Activated naive CD4-positive, alpha-beta T cell treated with Interleukin-2 at 50 U/mL for 16 hours (primary cell): ENCODE measurements at places on chromosomes 1 and 21.

DNA sequence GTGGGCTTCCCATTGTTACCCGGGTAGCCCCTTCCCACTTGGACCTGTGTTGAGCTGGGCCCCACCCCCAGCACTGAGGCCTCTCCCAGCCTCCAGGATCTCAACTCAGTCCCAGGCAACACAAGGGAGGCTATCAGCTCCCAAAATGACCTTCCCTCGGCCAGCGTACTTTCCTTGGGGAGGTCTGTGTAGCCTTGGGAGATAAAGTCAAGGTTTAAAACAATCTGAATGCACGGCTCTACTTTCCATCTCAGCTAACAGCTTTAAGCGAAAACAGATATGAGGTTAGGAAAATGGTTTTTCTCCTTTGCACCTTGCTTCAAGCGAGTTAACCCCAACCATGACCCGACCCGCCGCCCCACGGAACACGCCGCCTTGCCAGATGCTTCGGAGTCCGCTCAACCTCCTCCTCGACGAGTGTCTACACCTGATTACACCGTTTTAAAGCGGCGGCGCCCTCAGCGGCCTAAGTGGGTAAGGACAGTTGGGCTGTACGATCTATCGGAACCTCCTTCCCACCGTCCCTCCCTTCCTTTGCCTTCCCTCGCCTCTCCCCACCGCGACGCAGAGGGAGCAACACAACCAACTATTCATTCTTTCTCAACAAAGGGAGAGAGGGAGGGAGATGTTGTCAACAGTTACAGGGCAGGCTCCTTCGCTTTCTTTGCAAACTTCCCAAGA lies 1.1 kb downstream of the BCAR3 start:
- DNase-seq, result peak; percentile 40

GRCh38 chr1:90622666-90623065 lies 94.4 kb downstream of the BARHL2 start:
- no peak for DNase-seq

GRCh38 chr1:60581455-60582220 lies 500.7 kb upstream of the NFIA start:
- no peak for DNase-seq

- no peak for DNase-seq
Observed at GRCh38 chr1:40300249-40300567, 16.9 kb downstream of the COL9A2 start.

DNA sequence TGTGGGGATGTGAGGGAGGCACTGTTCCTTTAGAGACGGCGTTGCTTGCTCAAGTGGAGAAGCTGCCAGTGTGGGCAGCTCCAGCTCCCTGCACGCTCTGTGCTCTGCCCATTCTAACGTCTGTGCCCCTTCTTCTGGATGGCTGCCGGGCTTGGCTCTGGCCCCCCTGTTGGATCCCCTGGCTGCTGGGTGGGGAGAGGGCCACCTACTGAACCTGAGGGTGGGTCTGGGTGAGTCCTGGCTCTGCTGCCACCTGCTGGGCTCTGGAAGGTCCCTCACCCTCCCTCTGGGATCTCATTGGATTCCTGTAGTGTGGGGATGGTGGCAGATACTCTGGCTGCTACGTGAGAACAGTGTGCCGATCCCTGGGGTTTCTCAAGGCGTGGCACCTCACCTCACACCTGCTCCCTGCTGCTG lies 5.0 kb downstream of the PFKL start:
- peak; percentile 52 for DNase-seq

DNA sequence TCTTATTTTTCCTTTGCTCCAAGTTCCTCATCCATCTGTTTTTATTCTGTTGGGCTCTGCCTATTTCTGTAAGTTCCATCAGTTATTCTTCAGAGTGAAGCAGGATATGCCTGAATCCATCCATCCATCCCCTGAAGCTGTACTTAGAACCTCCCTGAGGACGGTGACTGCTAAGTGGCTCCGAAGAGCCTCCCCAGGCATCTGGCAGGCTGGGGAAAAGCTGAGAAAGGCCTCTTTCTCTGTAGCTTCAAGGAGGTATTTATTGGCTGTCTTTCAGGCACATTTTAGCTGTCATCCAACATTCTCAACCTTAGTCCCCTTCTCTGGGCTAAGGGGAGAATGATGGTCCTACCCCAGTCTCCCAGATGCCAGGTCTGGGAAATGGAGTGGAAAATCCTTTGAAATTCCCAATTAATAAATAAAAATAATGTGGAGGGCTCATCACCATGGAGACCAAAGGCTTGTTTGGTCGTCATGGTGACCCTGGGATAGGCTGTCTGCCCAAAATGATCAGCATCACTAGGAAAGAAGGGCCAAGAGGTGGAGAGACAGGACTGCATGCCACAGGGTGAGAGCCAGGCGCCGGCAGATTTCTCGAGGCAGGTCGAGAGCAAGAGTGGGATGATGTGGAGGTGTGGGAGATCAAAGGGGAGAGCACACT lies 82.0 kb downstream of the UBIAD1 start:
- DNase-seq, result no peak

DNA sequence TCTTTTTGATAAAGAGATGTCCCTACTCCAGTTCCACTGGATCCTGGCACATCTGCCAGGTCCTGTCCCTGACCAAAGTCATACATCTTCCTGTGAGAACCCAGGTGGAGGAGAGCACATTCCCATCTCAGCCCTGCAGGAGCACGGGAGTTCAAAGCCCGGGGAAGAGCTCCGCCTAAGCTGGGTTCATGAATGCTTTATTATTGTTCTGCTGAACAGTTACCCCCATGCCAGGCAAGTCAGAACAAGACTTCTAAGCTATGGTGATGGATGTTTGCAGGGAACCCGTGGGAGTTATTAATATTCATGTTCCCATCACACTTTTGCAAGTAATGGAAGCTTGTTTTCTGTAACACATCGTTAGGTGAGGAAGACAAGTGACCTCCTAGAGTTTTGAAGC lies 62.9 kb downstream of the SEC16B start:
- no peak for DNase-seq

GRCh38 chr21:30714456-30714855 lies 4.1 kb downstream of the KRTAP21-3 start:
- no peak for DNase-seq

DNA sequence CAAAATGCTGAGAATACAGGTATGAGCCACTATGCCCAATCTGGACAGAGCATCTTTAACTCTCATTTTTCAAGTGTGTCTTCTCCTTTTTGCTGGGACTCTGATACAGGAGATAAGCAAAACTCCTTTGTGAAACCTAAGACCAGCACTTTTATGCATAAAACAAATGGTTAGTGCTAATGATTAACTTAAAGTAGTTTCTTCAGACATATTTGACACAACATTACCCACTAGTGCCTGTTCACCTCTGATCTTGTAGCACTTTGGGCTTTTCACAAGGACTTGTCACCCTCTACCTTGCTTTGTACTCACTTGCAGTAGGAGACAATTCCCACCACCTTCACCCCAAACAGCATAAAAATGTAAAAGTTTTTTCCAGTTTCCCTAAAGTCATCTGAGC lies 216.3 kb downstream of the RGS7 start:
- DNase-seq, result no peak

- DNase-seq, result peak; percentile 60
Observed at GRCh38 chr1:235253219-235253962, 74.6 kb downstream of the ARID4B start.

DNA sequence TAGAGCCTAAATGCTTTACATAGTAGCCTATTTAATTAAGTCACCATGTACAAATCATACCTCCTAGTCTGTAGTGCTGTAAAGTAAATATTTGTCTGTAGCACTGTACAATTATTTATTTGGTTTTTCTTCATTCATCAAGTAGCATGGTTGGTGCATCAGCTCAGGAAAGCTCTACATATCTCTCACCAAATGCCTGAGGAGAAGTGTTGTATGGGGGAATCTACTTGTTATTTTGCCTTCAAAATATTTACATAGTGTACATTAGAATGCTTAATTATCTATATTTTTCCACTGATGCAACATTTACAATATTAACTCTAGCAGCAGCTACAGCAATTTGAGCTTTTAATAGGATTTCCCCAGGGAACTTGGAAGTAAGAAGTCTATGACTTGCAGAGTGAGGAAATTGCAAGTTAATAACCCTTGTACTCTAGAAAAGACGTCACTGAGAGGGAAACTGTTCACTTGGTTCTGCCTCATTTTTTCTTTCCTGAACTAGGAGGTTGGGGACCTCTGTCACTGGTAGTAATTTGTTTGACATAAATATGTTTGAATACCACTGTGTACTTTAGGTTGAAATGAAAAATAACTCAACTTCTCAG lies 207.4 kb downstream of the PDE4B start:
- DNase-seq, result no peak
